NCI-H2081 (cell line): ENCODE measurements at places on chromosomes 5 and 9.

- no peak for DNase-seq
Observed at GRCh38 chr5:167451076-167451475, 840.4 kb upstream of the WWC1 start.

- DNase-seq = no peak
Observed at GRCh38 chr9:114619191-114619761, 8.2 kb downstream of the TMEM268 start.

- no peak for DNase-seq
Observed at GRCh38 chr5:117945258-117945657, 1043.1 kb downstream of the DTWD2 start.

- no peak for DNase-seq
Observed at GRCh38 chr5:4941957-4942830, 197.9 kb upstream of the ADAMTS16 start.

GRCh38 chr9:27829621-27830020 lies 256.3 kb upstream of the C9orf72 start:
- DNase-seq = no peak

DNA sequence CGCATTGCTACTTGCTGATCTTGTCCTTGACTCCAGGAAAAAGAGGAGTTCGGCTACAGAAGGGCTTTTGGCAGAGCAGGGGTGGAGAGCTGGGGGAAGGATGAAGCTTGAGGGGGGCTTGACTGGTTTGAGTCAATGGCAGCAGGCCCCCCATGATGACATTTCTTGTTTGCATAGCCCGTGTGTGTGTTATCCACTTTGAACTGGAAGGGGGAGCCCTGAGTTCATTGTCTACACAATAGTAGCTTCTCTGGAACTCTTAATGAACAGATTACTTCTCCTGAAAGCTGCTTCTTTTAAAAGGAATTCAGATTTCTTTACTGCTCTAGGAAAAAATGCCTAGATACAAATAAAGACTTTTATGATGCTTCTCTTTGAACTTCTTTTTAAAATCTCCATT lies 2.3 kb downstream of the IFNB1 start:
- DNase-seq = no peak

- DNase-seq = no peak
Observed at GRCh38 chr9:114198249-114199040, 43.1 kb downstream of the COL27A1 start.

DNA sequence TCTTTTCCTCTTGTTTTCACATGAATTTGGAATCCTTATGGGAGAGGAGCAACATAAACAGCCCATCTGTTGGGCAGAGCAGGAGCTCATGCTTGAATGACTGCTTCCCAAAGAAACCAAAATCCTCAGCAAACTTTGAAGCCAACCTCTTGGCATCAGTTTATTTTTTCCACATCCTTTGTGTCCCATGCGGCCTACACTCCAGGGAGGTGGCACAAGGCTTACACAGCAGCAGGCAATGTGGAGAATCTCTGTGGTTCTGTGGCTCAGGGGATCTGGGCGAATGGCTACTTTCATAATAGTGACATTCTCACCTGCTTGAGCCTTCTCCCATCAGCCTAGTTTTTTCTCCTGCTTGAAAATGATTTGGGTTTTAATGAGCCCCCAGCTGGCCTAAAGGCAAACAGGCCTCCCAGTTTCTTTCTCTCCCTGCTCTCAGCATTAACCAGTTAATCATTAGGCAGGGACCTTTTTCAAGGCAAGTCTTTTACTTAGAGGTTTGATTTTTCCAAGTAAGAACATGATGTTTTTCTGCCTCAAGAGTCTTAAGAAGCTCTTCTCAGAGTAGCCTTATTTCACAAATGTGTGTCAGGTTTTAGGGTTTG lies 370.3 kb downstream of the ARHGEF28 start:
- DNase-seq = no peak

DNA sequence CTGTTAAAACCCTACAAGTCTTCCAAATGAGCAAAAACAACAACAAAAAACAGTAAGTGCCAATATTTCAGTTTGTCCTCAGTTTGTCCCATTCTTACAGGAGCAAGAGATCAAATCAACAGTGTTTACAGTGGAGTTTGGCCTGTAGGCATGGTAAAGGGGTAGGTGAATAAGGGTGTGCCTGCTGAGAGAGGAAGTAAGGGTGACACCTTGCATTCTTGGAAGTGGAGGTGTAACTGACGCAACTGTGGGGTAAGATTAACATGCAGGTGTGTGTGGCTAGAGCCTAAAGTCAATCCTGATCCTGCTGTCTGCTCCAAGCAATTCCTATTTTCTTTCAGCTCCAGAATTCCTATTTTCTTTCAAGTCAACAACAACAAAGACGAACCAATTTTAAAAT lies 43.4 kb downstream of the PFDN1 start:
- no peak for DNase-seq

DNA sequence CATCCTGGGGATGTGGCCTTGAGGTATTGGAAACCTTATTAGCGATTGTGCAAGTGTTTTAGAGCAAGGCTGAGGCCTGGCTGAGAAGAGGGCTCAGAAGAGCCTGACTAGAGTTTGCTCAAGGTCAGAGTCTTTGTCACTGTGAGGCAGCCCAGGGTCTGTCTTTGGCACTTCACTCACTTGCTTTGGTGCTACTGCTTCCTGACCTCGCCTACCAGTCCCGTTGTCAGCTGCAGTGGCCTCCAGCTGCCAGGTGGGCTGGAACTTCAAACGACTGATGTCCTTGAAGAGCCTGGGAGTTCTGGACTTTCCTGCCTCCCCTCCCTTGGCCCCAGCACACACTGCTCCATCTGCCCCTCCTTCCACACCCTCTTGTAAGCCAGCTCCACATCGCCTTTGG lies 228.0 kb downstream of the SNX18 start:
- DNase-seq = no peak
